Hematopoietic multipotent progenitor cell treated with erythropoietin and hydrocortisone succinate and interleukin-3 and kit ligand, for 4 days (in vitro differentiated cells): ENCODE measurements at places on chromosomes 7 and 10.
A peak's percentile ranks its signal among the peaks of the same experiment; 100 is the strongest.

GRCh38 chr10:92914478-92915325 lies 66.4 kb downstream of the EXOC6 start:
- peak; percentile 84 for DNase-seq

DNA sequence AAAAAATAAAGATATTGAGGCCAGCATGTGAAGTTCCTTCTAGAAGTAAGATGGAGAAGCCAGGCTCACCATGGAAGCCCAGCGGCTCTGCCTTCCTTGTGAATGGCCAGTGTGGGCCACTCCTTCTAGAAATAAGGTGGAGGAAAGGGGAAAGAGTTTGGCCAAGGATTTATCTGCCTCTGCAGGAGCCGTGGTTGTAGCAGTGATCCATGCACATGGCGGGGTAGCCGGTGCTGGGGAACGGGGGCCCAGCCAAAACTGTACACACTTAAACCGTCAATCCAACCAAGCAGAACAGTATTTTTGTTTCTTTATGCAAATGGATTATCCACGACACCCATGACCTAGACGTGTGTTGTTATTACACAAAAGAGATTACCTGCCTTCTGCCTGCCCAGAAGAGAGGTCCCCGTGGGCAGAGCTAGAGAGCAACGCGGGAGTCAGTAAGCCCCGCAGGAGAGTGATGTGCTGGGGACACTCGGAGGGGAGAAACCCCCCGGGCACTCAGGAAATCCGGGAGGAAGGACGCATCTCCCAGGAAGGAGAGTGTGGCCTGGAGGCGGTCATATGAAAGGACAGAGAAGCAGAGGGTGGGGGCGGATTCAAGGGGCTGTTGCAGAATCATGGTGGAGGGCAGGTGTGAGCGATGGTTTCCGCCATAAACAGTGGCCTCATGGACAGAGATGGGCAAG lies 218.4 kb upstream of the PPP2R2D start:
- no peak for DNase-seq

DNA sequence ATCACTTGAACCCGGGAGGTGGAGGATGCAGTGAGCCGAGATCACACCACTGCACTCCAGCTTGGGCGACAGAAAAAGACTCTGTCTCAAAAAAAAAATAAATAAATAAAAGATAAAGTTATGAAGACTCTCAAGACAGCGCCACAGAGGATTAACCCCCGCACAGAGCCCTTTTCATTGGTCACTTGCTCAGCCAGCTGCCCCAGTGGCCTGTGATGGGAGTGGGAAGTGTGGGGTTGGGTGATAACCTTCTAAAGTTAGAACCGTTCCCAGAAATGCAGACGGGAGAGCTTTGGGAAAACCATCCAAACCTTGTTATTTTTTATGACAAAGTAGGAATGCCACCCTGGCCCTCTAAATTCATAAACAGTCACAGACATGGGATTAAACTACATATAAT lies 57.4 kb downstream of the PARP12 start:
- DNase-seq, result no peak

GRCh38 chr7:44162179-44162578 lies 21.0 kb upstream of the MYL7 start:
- no peak for DNase-seq
